ENCODE measurements at places on chromosomes 12 and 14.

- no peak for DNase-seq
Measured at GRCh38 chr14:24613747-24614146, 4.3 kb upstream of the GZMH start.

GRCh38 chr12:169528-170370 is 44.2 kb downstream of the SLC6A12 start:
- DNase-seq, result no peak

GRCh38 chr12:45260104-45260815 is 44.4 kb downstream of the ANO6 start:
- no peak for DNase-seq

GRCh38 chr14:51735851-51736250 is 84.1 kb downstream of the FRMD6 start:
- no peak for DNase-seq

DNA sequence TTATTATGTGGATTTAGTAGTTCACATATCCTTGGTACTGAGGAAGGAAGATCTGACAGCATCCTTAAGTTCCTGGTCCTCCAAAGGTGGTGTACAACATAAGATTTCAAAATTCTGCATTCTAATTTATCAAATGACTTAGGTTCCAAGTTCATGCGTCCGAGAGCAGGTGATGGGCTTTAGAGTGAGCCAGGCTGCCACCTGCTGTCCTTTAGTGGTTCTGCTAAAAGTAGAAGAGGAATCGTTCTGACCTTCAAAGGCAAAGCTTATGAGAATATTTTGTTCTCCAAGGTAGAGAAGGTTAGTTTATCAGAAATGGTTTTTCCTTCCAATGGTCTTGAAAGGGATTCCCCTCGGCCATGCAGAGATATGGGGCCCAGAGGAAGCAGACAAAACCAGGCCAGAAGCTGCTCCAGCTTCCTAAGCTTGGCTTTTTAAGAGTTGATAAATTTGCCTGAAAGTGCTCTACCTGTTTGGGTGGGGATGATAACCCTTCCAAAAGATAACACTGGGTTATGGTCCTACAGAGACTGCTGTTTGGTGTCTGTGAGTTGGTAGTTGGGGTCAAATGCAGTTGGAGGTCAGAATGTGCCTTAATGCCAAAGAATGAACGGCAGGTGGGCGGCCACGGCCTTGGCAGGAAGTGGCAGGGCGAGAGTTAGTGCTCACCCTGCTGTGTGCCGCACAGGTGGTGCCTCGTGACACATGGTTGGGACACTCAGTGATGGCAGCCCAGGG is 29.1 kb upstream of the LRTM2 start:
- no peak for DNase-seq

GRCh38 chr12:111838353-111838752 is 3.7 kb upstream of the MAPKAPK5 start:
- no peak for DNase-seq

GRCh38 chr12:54437697-54438096 is 18.6 kb upstream of the ITGA5 start:
- DNase-seq, result no peak

GRCh38 chr12:59736786-59737185 is 141.0 kb downstream of the SLC16A7 start:
- no peak for DNase-seq

- DNase-seq, result no peak
Measured at GRCh38 chr12:65605019-65605418, 219.3 kb upstream of the HMGA2 start.

DNA sequence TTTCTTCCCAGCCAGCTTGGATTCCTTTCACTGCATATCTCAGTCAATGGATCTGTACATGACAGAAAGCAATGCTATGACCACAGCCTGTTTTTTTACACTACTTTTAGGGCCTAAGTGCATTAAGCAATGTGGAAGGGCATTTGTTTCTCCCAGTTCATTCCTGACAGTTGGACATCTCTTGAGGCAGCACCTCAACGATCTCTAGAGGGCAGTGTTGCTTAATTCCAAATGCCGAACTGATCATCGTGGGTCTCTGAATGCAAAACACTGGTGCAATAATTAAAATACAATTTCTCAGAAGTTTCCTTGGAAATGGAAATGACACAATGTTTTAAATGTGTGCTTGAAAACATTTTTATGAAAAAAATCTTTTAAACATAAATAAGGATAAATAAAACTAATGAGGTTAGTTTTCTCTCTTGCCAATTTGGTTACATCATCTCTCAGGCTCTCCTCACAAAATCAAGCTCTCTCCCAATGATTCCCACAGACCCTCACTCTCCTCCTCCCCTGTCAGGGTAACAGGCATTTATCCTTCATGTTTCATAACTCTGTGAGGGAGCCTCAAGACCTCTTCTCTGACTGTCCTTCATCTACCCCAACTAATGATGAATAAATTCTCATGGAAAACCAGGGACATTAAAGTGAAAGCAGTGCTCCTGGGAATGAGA is 192.4 kb upstream of the SLC16A7 start:
- DNase-seq, result peak; percentile 7

- no peak for DNase-seq
Measured at GRCh38 chr14:39876916-39877315, 444.7 kb upstream of the FBXO33 start.

GRCh38 chr12:53670971-53671370 is 4.9 kb downstream of the ATP5MC2 start:
- no peak for DNase-seq

DNA sequence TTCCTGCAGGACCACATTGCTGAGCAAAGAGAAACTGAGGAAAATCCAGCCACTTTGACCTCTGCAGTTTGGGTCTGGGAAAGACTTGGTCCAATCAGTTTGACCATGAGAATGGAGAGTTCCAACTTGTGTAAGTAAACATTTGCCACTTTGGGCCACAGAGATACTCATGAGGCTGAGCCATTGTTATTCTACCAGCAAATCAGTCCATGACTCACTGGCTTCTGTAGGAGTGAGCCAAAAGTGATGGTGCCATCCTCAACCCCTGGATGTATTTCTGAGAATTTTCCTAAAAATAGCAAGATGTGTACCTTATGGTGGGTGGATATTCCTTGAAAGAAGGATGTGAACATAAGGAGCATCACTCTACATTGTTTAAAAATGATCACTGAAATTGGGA is 192.9 kb upstream of the OR4E1 start:
- no peak for DNase-seq

DNA sequence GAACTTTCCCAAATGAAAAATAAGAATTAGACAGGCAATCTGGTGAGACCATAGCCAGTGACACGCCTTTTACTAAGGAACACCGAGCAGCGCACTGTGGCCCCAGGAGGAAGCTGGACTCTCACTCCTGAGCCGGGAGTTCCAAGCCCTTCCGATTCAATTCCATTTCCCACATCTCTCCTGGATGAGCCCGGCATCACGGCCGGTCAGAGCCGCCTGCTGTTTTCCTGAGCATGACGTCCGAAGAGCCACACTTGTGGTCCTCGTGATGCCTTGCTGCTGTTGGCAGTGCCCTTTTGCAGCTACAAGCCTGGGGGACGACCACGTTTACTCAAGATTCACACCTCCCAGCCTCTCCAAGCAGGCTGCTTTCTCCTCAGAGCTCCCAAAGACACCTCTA is 40.8 kb downstream of the FBXL14 start:
- DNase-seq, result no peak

- no peak for DNase-seq
Measured at GRCh38 chr12:32435921-32436705, 36.8 kb downstream of the FGD4 start.

DNA sequence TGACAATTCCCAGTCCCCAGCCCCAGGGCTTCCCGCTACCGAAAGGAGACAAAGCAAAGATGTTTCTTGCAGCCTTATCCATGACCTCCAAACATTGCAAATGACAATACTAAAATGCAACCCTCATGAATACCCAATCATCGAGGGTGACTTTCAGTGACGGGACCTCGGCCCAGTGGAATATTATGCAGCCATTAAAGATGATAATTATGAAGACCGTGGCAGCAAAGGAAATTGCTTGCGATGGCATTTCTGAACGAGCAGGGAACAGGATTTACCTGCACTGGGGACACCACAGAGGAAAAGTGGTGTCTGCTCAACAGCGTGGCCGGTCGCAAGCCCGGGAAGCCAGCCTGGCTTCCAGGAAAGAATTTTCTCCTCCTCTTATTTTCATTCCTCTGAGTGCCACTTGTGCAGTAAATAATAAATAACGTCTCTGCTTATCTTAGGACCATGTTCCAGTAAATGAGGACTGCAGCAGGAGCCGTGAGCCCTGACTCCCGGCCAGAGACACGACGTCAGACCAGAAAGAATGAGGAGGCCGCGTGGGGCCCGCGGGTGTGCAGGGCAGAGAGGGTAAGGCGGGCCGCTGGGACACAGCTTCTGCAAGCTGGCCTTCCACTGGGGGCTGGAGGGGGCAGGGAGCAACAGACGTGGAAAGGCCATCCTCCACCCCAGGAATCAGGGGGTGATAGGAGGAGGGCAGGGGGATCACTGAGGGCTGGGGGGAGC is 6.6 kb downstream of the C14orf180 start:
- no peak for DNase-seq

DNA sequence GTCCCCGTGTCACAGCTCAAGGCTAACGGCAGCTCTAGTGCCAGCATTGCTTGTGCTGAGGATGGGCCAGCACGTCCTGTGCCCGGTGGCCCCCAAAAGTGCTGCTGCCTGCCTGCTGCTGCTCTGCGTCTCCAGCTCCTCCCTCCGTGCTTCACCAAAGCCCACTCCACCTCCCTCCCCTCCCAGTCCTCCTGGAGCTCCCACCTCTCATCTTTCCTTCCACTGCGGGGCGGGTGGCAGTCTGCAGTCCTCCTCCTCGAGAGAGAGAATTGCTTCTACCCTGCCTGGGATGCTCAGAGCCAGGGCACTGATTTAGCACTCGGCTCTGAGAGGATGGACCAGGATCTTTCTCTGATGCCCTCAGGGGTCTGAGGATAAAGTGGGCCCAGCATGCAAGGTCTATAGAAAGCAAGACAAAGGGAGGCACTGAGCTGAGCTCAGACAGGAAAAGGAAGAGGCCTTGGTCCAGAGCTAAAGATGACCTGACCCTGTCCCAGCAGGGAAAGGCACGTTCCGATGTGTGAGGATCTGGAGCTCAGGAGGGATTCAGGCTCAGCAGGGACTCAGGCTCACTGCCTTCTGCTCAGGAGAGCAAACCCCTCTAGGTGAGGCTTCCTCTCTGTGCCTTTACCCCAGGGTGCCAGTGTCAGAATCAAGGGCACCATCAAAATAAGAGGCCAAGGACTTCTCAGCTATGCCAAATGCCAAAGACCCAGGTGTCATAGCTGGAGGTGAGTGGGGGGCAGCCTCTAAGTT is 113.1 kb upstream of the FKBP4 start:
- DNase-seq, result peak; percentile 4

- DNase-seq, result no peak
Measured at GRCh38 chr12:124668602-124669001, 101.2 kb upstream of the NCOR2 start.

GRCh38 chr14:101181446-101182313 is 278.2 kb upstream of the RTL1 start:
- no peak for DNase-seq

- peak; percentile 20 for DNase-seq
Measured at GRCh38 chr12:130686511-130686991, 29.5 kb downstream of the RIMBP2 start.

- DNase-seq, result no peak
Measured at GRCh38 chr14:81485372-81485771, 48.3 kb downstream of the SEL1L start.

DNA sequence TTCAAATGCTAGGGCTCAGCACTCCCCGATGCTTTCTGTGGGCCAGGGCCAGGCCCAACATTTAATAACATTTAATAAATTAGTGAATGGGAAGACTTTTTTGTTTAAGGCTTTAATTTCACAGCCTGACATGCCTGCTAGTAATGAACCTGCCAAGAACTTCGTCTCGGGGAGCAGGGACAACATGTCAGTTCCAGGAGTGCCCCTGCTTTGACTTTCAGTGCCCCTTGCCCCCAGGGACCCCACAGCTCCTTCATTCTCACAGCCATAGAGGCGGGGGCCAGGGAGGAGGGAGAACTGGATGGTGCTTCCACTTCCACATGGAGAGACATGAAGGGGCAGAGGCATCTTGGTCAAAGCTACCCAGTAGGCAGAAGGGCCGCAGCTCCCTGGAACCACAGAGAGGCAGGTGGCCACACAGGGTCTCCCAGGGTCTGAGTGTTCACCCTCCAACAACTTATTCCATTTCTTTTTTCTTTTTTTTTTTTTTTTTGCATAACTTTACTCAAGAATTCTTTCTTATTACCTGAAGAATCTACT is 66.0 kb upstream of the DDX11 start:
- DNase-seq, result no peak

DNA sequence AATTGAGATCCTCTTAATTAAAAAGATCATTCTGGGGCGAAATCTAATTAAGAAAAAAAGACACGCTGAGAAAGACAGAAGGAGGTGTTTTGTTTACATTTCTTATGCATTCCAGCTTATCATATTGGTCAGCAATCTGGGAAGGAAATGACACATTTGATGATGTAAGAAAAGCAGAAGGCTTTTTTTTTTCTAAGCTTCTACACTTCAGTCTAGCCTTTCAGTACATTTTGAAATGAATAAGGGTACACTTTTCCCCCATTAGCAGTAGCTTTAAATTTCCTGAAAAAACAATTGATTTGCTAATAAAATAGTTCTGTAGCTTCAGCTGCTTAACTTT is 5.9 kb upstream of the GSC start:
- no peak for DNase-seq

DNA sequence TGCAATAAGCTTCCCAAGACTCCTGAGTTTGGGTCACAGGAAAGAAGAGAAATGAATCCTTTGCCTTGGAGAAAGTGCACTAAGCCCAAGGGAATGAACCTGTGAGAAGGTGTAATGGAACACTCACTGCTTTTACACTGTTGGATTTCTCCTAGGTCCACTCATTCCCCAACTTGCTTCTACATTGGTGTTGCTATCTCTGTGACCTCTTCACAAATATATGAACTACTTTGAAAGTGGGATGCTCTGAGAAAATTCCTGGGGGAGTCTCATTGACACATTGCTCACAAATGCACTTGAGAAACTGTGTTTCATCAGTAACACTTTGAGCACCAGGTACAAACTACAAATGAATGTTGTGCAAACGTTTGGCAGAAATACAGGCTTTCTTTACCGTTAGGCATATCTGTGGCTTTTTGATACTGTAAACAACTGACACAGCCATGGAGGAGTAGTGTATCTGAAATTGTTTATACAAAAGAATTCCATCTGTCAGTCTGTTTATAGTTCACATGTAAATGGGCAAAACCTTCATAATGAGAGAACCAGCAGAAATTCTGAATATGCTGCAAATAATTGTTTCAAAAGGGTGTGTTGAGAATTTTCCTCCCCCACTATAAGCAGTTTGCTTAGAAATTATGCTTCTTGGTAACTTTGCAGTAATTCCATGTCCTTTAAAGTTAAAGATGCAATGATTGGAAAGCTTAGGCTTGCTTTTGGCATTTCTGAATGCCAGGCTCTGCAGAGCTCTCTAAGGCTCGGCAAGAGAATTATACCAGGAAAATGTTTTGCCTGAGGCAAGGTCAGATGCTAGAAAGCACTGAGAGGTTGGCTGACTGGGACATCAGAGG is 348.5 kb upstream of the DDHD1 start:
- DNase-seq, result no peak

All from amygdala (tissue), 56 donors.